Aortic smooth muscle cell (primary cell): ENCODE measurements at places on chromosomes 2 and 18. TPM values are rescaled to one million over a fixed set of nuclear protein-coding genes. Genes with fewer than 3 reads are reported as not detected.

The UBXN4 gene
- total RNA-seq, result 59.6 and 69.9 TPM in 2 replicates

The C2orf78 gene
- total RNA-seq, result not detected in 2 replicates

The CCDC150 gene
- 5.8 and 6.7 TPM in 2 replicates for total RNA-seq

The MALT1 gene
- 8.1 and 9.2 TPM in 2 replicates for total RNA-seq

The GPBAR1 gene
- total RNA-seq, result 0.19 TPM in 1 of 2 replicates, not detected in the other

The SCN3A gene
- total RNA-seq, result 0.13 and 0.62 TPM in 2 replicates

The SLC5A7 gene
- total RNA-seq, result not detected in 2 replicates

The ARL4C gene
- total RNA-seq, result 153 and 163 TPM in 2 replicates

The SH2D6 gene
- total RNA-seq, result 0.12 and 0.40 TPM in 2 replicates

The XRCC5 gene
- total RNA-seq, result 219 and 245 TPM in 2 replicates

The PSMG2 gene
- total RNA-seq, result 59.7 and 74.8 TPM in 2 replicates

The USP34 gene
- 100 and 113 TPM in 2 replicates for total RNA-seq

The ESPNL gene
- total RNA-seq, result 0.06 and 0.40 TPM in 2 replicates

The RIT2 gene
- not detected in 2 replicates for total RNA-seq

The SCG2 gene
- total RNA-seq, result 4.0 and 10.8 TPM in 2 replicates

The CD8B gene
- total RNA-seq, result not detected in 2 replicates

The FSHR gene
- not detected in 2 replicates for total RNA-seq

The RBBP8 gene
- 15.7 and 27.7 TPM in 2 replicates for total RNA-seq

The CLHC1 gene
- total RNA-seq, result 8.8 and 10.4 TPM in 2 replicates

The SS18 gene
- 99.3 and 103 TPM in 2 replicates for total RNA-seq

The CYTIP gene
- 1.7 and 2.4 TPM in 2 replicates for total RNA-seq

The SCN2A gene
- 1.4 and 2.4 TPM in 2 replicates for total RNA-seq

The NT5C1B gene
- total RNA-seq, result not detected in 2 replicates

The HES6 gene
- total RNA-seq, result 1.7 and 1.8 TPM in 2 replicates

The ANKRD30BL gene
- not detected in 2 replicates for total RNA-seq

The ARHGEF33 gene
- total RNA-seq, result 0.37 and 0.40 TPM in 2 replicates

The GFPT1 gene
- 51.8 and 58.0 TPM in 2 replicates for total RNA-seq

The DNAJB2 gene
- 39.4 and 43.2 TPM in 2 replicates for total RNA-seq

The GPR45 gene
- not detected in 2 replicates for total RNA-seq

The MDH1B gene
- total RNA-seq, result 1.3 and 1.7 TPM in 2 replicates

The SLC9A4 gene
- under 0.01 TPM in 1 of 2 replicates, not detected in the other for total RNA-seq

The EPB41L3 gene
- total RNA-seq, result 2.9 and 3.7 TPM in 2 replicates

The ADAM23 gene
- total RNA-seq, result 4.6 and 7.7 TPM in 2 replicates

The TEKT4 gene
- total RNA-seq, result not detected in 2 replicates

The NCKAP5 gene
- 0.66 and 1.2 TPM in 2 replicates for total RNA-seq

The GALR1 gene
- not detected in 2 replicates for total RNA-seq

The NPHP1 gene
- total RNA-seq, result 6.9 and 9.0 TPM in 2 replicates

The IFIH1 gene
- total RNA-seq, result 5.5 and 8.0 TPM in 2 replicates

The GPC1 gene
- total RNA-seq, result 71.6 and 107 TPM in 2 replicates

The SERPINB12 gene
- not detected in 2 replicates for total RNA-seq

The ACADL gene
- 0.26 and 0.44 TPM in 2 replicates for total RNA-seq

The IL1R2 gene
- 0.66 and 0.81 TPM in 2 replicates for total RNA-seq

The DTNA gene
- total RNA-seq, result 14.7 and 24.2 TPM in 2 replicates

The CD8B2 gene
- total RNA-seq, result not detected in 2 replicates

The PRSS56 gene
- not detected in 2 replicates for total RNA-seq

The SLC4A5 gene
- total RNA-seq, result under 0.01 and 0.31 TPM in 2 replicates

The IL36RN gene
- not detected in 2 replicates for total RNA-seq

The TRIM43 gene
- not detected in 2 replicates for total RNA-seq
